ENCODE measurements at places on chromosomes 12 and 14.
A peak's percentile ranks its signal among the peaks of the same experiment; 100 is the strongest.

- no peak for DNase-seq
Observed at GRCh38 chr14:61761557-61761956, 663 bp upstream of the SNAPC1 start.

- DNase-seq = peak; percentile 47
Observed at GRCh38 chr12:6925540-6926279, 2.0 kb upstream of the ATN1 start.

DNA sequence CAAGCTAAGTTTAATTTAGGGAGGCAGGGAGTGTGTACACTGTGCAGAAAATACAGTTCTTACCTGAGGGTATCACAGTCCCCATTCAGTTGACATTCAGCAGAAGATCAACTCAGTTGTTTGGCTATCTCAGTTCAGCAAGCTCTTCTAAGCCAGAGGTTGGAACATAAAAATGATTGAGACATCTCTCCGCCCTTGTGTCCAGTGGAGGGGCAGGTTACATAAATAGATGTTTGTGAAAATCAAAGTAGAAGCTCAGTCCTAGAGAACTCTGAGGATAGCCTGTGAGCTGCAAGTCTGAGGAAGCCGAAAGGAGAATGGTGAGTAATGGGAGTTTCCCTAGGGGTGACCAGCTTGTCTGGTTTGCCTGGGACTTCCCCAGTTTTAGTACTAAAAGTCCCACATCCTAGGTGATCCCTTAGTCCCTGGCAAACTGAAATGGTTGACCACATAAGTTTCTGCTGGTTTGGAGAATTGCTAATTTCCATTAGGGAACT is 251.4 kb upstream of the ATP2B1 start:
- DNase-seq = no peak

- DNase-seq = peak; percentile 91
Observed at GRCh38 chr12:26878661-26879119, 45.7 kb upstream of the ITPR2 start.

DNA sequence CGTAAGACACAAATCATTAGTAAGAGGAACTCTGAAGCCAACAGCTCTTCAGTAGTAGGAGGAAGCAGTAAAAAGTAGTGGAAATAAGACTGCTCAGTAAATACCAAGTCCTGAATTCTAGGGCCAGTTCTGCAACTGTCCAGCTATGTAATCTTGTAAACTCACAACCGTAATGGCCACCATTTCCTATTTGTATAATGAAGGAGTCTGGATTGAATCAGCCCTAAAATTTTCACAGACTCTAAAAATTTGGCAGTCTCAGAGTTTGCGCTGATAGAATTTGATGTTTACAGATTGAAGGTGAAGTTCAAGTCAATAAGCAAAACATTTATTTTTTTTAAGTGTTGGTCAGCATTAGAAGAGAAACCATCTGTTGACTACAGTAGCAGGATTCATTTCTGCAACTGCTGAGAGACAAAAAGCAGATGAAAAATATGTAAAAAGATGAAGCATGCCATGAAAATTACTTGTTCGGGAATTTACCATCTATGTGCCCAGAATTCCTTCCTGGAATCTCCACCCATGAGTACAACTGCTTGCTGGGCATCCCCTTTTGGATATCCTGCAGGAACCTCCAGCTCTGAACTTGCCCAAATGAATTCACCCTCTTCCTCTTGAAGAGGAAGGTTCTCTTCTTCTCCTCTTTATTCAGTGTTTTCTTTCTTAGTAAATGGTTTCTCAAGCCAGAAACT is 47.5 kb downstream of the GALNT4 start:
- DNase-seq = no peak

DNA sequence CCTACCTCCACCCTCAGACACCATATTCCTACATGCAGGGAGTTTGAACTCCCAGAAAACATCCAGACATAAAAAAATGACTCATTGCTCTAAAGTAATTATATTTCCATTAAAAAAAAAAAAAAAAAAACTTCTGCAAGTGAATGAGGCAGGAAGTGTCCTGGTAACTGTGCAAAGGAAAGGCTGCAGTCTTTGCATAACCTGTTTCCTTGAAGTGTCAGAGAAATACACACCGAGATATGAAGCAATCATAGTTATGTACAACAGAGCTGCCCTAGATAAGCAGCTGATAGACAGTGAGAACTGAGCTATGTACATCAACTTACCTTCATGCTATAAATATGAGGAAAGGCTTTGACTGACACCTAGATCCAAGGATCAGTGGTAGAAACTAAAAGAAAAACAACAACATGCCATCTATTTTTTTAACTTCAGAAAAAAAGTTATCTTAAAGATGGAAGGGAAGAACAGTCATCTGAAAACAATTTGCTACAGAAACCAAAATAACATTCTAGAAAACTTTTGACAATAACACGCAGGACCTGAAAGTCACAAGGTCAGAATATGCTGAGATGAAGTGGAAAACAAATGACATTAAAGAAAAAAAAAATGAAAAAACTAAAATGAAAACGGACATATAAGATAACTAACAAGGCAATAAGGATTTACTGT is 263.2 kb downstream of the SEC23A start:
- no peak for DNase-seq

- no peak for DNase-seq
Observed at GRCh38 chr14:60777856-60778578, 43.5 kb downstream of the MNAT1 start.

- DNase-seq = peak; percentile 50
Observed at GRCh38 chr12:47296828-47297227, 217.1 kb upstream of the AMIGO2 start.

DNA sequence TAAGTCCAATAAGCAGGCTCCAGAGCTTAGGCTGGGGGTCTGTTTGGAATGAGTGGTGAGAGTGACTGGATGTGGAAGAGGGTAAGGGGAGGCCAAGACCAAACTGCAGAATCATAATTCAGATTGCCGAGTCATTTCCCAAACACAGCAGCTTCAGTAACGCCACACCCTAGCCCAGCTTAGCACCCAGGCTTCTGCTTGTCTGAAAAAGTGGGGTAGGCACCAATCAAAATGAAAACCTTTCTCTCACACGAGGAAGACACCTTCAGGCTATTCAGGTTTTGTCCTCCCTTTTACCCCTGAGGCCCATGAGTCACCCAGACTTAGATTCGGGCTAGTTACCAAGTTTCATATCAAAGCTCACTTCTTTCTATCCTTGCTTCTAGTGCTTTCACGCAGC is 306.1 kb downstream of the DAD1 start:
- no peak for DNase-seq

- no peak for DNase-seq
Observed at GRCh38 chr12:71546322-71546861, 106.8 kb downstream of the LGR5 start.

- DNase-seq = no peak
Observed at GRCh38 chr12:106300761-106301160, 1.8 kb upstream of the TCP11L2 start.

- DNase-seq = no peak
Observed at GRCh38 chr14:22752422-22752821, 14.1 kb upstream of the OXA1L start.

GRCh38 chr14:45699471-45699870 is 446.5 kb upstream of the MIS18BP1 start:
- DNase-seq = no peak

DNA sequence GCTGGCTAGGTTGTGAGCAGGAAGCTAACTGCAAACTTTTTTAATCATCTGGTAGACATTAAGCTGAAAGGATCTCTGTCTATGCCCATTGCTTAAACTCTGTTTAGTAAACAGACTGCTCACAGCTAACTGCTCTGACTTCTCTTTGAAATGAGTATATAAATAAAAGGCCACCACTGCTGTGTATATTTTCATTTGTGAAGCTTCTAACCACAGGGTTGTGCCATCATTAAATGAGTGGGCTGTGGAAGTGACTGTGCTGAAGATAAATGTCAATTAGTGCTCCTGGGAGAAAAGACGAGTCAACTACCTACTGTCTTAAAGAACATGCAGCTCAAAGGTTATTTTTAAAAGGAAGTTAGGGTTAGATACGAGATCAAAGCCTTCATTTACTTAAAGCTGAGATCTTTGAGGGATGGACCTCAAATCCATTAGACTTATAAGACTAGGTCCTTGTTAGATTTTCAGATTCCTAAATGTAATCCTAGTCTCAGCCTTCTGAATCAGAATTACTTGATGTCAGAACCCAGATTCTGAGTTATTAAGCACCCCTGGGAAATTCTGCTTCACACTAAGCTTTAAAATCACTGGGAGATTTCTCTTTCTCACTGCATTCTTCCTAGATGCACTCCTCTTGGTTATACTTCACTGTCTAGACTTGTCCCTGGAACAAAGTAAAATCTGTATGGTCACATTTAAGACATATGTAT is 213.1 kb upstream of the FLRT2 start:
- no peak for DNase-seq
